ENCODE measurements at places on chromosomes 12 and 14.

GRCh38 chr14:78710963-78711362, 540.8 kb downstream of the NRXN3 start:
- DNase-seq: no peak

DNA sequence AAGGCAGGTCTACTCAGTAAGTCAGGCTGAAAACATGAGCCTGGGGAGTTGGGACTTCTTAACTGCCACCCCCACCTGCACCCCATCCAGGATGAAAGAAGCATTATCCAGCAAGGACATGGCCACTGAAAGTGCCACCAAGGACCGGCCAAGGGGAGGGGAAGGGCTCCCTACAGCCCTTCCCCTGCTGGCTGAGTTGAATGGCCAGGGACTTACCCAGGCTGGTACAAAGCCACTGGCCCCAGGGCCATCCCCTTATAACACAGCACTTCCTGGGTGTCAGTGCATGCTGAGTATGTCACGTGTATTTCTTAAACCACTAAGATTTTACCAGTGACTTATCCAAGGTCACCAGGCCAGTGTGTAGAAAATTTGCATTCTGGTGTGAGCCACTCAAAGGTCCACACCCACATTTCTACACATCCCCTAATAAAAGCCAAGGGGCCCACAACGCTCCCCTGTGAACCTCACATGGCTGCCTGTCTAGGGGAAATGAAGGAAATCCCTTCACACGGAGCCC, 29.3 kb upstream of the ZFP36L1 start:
- peak; percentile 30 for DNase-seq

- no peak for DNase-seq
These were observed 45.5 kb downstream of the CHGA start for GRCh38 chr14:92968291-92969020.

- no peak for DNase-seq
These were observed 2.7 kb downstream of the PCNX4 start for GRCh38 chr14:60094306-60094897.

DNA sequence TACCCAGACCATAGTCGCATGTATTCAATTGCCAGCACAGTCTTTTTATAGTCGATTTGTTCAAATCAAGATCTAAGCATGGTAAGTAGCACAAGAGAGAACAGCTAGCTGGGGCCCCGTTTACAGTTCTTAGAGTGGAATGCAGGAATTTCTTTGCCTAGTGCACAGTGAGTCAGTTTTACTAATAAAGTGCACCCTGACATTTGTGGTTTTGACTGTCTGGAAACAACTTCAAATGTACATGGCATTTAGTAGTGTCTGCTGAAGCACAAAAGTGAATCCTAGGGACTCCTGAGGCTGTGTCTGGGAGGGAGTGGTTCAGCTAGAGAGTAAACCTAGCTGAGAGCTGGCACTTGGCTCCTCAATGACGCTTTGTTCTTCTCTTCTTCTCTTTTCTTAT, 64.9 kb downstream of the TMX1 start:
- DNase-seq: no peak

GRCh38 chr14:96623676-96624484, 121.7 kb downstream of the PAPOLA start:
- no peak for DNase-seq

DNA sequence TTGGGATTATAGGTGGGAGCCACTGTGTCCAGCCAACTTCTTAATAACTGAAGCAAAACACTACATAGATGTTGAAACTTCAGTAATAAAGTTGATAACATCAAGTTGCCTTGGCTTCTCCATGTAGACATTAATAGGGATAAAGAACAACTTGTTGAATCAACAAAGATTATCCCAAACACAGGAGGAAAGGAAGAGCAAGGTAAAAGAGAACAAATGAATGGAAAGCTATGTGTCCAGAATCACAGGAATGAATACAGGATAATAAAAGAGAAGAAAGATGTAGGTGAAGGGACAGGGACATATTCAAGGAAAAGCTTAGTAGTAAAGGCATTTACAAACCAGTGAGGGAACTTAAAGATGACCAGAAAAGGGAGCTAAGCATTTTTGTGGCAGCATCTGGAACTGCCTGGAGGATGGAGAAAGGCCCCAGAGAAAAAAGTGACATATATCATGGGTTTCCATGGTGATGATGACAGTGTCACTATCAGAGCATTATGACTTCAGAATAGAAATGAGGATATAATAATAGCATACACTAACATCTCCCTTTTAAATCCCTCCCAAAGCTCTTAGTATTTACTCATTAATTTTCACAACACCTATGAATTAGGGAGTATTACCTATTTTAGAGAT, 24.0 kb upstream of the MDM1 start:
- DNase-seq: no peak

- no peak for DNase-seq
These were observed 102.9 kb downstream of the CCER1 start for GRCh38 chr12:90851800-90852718.

DNA sequence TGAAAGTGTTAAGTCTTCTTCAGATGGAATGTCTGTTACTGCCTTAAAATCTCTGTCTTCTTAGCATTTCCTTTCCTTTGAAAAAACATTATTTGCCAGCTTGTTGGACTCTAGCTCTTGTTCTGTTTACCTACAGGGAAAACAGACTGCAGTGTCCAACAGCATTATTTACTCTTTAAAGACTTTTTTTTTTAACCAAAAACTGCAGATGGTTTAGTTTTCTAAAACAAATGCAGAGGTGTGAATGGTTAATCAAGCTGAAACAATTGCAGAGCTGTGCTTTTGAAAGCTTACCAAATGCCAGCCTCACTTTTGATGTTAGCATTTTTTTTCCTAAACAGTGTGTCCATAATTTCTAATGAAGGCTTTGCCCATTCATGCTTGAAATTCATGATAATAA, 323.3 kb downstream of the TMEM117 start:
- DNase-seq: no peak

DNA sequence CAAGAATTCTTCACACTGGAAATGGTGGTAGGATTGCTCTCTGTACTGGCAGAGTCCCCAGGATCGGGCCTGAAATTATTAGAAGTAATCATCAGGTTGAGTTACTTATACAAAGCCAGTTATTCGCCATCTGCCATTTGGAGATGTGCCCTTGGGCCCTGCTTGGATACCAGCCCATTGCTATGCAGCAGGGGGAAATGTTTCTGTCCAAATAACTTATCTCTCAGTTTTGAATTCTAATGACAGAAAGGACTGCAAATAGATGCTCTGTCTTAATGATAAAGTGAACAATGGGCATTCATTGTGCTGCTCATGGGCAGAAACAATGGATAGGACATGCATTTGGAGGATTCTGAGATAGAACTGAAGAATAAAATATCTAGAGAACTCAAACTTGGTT, 139.1 kb upstream of the PELI2 start:
- DNase-seq: no peak

GRCh38 chr12:3551386-3551785, 60.4 kb downstream of the PRMT8 start:
- DNase-seq: no peak

- no peak for DNase-seq
These were observed 6.6 kb upstream of the KRT18 start for GRCh38 chr12:52942066-52942900.

DNA sequence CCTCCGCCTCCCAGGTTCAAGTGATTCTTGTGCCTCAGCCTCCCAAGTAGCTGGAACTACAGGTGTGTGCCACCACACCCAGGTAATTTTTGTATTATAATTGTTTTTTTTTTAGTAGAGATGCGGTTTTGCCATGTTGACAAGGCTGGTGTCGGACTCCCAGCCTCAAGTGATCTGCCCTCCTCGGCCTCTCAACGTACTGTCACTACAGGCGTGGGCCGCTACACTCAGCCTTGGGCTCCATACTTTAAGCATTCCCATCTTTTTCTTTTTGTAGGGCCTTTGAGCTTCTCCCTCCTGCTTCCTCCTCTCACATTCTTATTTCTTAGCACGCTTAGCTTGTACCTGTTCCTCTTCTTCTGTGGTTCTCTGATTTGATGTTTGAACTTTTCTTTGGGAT, 62.8 kb downstream of the SERPINA3 start:
- no peak for DNase-seq

DNA sequence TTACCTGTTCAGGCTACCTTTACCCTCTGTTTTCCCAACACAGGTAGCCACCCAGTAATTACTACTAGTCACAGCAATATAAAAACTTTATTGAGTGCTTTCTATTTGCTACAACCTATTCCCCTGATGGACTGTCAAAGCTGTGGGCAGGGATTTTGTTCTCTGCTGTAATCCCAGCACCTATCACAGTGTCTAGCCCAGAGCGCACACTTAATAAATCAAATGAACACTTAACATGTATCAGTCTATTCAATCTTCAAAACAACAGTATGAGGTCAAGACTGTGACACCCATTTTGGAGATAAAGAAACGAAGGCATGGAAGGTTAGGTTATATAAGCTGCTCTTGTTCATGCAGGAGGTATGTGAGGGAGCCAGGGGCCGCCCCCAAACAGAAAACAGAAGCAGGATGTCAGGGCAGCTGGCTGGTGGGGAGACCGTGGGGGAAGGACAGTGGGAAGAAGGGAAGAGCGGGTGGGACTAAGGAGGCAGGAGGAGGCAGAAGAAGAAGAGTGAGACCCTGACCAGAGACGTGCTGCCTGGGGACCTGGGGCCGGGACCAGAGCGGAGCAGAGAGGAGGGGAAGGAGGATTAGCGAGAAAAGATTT, 1.7 kb downstream of the TNFRSF1A start:
- DNase-seq: no peak

DNA sequence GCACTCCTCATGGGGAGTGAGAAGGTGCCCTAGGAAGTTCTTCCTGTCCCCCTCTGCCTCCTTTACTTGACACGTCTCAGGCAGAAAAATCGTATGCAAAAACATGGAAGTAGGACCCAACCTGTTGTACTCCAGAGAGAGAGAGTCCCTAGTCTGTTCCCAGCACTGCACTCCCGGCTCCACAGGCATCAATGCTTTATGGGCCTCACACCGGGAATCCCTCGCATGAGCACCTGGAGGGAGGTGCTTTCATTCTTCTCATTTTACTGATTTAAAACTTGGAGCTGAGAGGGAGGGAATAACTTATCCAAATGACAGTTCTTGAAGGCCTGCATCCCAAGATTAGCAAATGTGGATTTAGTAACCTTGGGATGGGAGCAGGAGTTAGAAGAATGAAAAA, 1101.4 kb downstream of the BCL11B start:
- no peak for DNase-seq

- DNase-seq: no peak
These were observed 46.5 kb downstream of the FBXO34 start for GRCh38 chr14:55317542-55318306.

DNA sequence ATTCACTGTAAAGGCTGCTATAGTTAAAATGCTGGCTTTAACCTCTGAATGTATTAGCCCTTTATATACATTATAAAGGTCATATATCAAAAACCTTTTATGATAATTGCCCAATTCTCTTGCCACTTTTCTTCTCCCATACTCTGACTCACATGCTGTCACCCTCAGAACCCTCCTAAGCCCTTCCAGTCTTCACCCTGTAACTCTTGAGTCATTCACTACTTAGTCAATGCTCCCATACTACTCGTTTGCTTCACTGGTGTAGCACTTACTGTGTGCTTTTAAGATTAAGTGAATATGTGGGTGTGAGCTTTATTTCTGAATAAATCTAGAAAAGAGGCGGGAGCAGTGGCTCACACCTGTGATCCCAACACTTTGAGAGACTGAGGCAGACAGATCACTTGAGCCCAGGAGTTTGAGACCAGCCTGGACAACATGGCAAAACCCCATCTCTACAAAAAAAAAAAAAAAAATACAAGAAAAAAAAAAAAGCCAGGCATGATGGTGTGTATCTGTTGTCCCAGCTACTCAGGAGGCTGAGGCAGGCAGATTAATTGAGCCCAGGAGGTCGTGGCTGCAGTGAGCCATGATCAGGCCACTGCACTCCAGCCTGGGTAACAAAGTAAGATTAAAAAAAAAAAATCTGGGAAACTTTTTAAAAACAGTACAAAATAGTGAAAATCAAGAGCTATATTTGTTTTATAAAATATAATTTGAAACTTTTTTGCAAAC, 37.6 kb downstream of the SPATA7 start:
- no peak for DNase-seq
